Vein endothelial cell (primary cell): ENCODE measurements at places on chromosomes 5 and 9. TPM values are rescaled to one million over a fixed set of nuclear protein-coding genes. Genes with fewer than 3 reads are reported as not detected.

The HTR1A gene
- not detected in 2 replicates for total RNA-seq

The DBH gene
- total RNA-seq = not detected in 2 replicates

The FSTL4 gene
- under 0.01 and 0.10 TPM in 2 replicates for total RNA-seq

The ARID3C gene
- 0.33 TPM in 1 of 2 replicates, not detected in the other for total RNA-seq

The QRFP gene
- not detected in 2 replicates for total RNA-seq

The FOXD1 gene
- total RNA-seq = under 0.01 and 0.10 TPM in 2 replicates

The FAXDC2 gene
- 6.2 and 8.8 TPM in 2 replicates for total RNA-seq

The DDX46 gene
- 29.1 and 31.3 TPM in 2 replicates for total RNA-seq
